ENCODE measurements at places on chromosomes 1 and 21.

DNA sequence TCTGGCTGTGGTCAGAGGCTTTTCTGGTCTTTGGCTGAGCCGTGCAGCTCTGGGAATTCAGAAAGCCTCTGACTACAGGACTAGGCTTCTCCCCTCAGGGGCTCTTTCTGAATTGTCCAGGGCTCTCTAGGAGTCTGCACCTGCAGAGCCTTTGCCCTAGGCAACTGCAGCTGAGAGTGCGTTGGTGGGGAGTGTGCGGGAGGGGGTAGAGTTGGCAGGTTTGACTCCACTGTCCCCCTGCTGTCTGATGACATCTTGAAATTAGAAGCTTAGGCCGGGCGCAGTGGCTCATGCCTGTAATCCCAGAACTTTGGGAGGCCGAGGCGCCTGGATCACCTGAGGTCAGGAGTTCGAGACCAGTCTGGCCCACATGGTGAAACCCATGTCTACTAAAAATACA is 32.9 kb downstream of the KIAA1614 start:
- DNase-seq, result no peak

DNA sequence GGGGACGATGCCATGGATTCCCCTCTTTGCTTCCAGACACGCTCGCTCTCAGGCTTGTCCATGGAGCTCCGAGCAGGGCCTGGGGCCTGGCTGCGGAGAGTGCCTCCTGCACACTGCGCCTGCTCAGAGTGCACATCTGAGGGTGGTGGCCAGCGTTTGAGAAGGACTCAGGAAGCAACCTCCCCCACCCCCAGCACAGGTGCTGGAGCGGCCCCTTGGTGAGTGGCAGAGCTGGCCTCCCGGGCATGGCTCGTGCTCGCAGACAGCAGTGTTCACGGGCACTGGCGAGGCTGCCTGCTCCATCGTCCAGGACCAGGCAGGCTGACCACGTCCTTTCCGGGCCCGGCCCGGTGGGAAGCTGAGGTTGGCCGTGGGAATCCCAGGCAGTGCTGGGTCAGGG is 2.8 kb downstream of the SPATC1L start:
- no peak for DNase-seq

- DNase-seq, result no peak
Observed at GRCh38 chr1:77375990-77376389, 94.2 kb downstream of the AK5 start.

GRCh38 chr1:77401384-77401783 is 119.6 kb downstream of the AK5 start:
- DNase-seq, result no peak

GRCh38 chr1:23103001-23103889 is 65.4 kb downstream of the LUZP1 start:
- DNase-seq, result no peak

DNA sequence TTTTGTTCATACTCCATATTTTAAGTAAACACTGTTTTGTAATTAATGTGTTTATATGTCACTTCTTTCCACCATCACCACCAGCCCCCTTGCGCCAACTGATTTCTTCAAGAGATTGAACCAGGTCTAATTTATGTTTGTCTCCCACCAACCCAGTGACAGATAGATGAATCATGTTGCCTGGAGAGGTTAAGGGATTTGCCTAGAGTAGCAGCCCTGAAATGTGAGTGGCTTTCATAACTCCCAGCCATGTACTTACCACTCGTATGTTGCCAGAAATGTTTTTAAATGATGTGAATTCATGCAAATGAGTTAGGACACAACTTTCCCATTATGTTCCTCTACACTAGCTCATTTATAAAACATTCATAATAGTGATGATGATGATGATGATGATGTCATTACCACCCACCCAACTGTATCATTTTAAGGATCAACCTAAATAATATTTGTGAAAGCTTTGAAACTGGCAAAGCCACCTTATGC is 86.9 kb downstream of the LRRC8D start:
- no peak for DNase-seq

DNA sequence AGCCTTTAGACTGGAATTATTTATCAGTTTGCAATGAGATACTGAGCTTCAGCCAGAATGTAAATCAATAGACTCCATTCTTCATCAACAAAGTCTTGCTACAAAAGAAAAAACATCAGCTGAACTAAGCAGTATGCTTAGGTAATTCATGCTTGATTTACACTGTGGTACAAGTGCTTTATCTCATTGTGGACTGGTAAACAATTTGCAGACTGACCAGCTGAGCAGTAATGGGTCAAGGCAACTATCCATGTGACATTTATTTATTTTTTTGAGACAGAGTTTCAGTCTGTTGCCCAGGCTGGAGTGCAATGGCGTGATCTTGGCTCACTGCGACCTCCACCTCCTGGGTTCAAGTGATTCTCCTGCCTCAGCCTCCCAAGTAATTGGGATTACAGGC is 39.8 kb upstream of the SYT2 start:
- no peak for DNase-seq

DNA sequence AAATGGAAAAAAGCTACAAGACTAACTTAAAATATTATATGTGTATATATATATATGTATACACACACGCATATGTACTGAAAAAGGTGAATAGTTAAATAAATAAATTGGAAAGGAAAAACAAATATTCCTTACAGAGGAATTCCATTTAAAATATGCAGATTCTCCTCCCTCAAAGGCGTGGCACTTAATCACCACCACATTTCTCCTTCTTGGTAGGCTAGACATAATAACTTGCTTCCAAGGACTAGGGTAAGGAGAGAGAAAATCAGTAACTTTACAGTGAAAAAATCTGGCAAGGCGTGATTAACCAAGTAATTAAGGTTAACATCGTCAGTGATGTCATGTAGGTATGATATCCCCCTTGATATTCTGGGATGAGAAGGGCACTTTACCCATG is 84.0 kb upstream of the USP25 start:
- DNase-seq, result no peak

DNA sequence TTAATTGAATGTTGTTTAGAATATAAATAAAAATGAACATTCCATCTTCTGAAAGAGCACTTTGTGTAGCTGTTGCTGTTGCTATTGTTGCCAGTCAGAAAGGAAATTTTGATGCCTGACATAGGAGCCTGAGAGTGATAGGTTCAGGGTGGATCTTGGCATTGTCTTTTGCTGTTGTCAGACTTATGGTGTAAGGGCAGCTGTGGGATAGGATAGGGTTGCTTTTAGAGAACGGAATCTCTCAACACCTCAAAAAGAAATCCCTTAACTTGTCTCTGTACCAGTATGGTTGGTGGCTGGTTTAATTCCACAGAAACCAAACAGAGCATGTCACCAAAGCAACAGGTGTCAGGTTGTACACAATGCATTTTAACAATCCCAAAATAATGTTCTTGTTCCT is 62.7 kb downstream of the ESRRG start:
- DNase-seq, result no peak

- DNase-seq, result no peak
Observed at GRCh38 chr1:40532844-40533424, 1.5 kb downstream of the ZNF684 start.

- no peak for DNase-seq
Observed at GRCh38 chr1:231774719-231775335, 148.2 kb downstream of the DISC1 start.

DNA sequence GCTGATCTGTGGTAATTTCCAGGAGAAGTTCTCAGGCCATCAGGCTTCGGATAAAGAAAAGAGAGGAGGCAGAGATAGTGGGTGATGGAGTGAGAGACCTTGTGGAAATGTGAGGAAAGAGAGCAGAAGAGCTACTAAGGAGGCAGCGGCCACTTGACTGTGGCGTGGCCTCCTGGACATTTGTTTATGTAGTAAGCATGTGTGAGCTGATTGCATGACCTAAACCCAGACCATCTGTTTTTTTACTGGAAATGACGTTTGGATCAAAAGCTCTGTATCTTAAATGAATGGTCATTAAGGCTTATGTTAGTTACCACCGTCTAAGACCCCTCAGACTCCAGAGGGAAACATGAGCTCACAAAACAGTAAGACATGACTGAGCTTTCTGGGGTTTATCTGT is 13.6 kb downstream of the ATP1B1 start:
- DNase-seq, result no peak

DNA sequence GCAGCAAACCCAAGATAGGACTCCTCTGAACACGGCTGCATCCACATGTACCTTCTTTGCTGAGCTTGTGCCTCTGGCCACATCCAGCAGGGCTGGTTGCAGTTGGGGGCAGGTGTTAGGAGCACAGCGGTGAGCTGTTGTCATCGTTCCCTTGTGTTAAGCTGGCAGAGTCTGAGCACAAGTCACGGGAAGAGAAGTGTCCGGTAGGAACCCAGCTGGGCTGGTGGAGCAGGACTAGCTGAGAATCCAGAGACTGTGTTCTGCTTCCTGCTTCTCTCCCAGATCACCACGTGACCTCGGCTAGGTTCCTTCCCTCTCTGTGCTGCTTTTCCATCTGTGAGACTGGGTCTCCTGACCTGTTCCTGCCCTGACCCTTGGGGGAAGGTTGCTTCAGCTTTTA is 105.1 kb downstream of the PCBP3 start:
- no peak for DNase-seq

DNA sequence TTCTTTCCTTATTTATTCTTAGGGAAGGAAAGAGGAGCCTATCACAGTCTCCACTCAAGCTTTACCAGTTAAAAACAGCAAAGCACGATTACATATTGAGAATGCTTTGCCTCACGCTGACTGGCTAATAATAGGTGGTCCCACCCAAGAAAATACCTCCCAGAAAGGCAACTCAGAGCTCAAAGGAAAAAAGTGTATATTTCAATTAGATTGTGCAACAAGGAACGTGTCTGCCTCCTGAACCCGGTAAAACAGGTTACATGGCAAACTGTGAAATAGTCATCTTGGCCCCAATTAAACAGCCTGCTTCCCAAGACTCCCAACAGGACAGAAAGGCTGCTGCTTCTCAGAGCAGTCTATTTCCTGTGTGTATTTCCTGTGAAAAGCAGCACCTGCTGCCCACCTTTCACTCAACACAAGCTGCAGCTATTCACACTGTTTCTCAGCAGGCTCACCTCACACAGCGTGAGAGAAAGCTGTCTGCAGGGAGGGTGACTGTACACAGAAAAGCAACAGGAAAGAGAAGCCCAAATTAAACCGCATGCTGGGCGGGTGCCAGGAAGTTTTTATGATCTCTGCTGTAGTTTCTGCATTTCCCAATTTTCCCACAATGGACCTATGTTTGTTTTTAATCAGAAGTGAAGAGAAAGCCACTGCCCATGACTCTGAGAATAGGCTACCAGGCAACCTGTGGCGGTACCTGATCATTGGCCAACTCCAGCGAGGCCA is 44.0 kb downstream of the URB1 start:
- no peak for DNase-seq

GRCh38 chr1:18573170-18573569 is 57.5 kb upstream of the PAX7 start:
- DNase-seq, result no peak

DNA sequence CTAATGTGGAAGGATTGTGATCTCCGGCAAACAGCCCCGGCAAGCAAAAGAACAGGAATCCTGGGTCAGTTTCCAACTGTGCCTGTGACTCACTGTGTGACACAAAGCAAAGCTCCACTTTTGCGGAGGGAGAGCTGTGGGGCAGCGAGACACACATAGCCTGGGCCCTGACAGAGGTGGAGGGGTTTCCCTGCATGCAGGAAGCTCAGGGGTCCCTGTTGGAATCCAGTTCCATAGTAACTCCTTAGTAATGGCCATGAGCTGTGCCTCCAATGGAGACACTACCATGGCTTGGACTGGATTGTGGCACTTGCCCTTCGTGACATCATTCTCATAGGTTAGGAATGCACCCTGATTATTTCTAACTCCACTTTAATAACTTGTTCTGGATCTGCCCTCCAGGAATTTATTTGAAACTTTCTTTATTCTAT is 47.0 kb upstream of the ATF3 start:
- no peak for DNase-seq

DNA sequence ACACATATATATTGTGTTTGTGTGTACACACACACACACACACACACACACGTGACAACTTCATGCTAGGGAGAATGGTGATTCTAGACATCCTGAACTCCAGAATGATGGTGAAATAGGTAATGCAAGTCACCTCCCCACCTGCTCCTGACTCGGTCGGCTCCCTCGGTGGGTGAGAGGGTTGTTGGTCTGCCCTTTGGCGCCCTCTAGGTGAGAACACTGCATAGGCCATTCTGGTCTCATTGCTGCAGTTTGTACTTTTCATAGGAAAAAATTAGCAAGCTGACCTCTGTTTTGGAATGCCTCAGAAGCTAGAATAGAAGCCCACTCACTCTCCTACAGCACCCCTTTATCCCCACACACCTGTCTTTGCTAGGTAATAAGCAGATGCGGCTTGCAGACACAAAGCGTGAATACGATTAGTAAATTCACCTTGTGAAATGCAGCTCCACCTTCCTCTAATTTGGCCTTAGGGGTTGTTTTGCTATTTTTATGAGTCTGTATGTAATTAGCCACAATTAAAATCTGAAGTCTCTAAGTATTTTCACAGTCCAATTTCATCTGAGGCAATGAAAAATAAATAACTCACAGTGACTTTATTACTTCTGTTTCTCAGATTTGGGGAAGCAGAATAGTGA is 130.0 kb upstream of the KCNJ15 start:
- peak; percentile 33 for DNase-seq

DNA sequence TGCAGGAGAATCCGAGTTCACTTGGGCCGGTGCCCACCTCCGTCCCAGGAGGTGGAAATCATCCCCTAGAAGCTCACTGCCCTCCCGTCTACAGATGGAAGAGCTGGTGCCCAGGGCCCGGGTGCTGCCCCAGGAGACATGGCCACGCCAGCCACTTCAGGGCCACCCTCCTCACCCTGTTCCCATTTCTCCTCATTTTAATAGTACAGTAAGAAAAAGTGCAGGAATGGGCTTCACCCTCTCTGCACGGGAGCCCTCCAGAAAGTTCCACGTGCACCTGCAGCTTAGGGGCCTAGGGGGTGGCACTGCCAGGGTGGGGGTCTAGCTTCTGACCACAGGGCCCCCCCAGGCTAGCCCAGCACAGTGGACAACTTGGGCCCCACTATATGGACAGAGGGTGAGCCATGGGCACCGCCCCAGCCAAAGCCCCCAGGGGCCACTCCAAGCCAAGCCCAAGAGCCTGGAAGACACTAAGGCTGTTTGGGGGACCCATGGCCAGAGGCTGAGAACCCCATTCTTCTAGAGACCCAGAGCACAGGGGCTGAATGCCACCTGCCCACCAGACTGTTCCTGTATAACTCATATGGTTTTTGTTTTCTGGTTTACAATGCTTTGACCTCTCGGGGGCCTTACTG is 3.4 kb upstream of the FTCD start:
- DNase-seq, result no peak

GRCh38 chr1:29563571-29563970 is 327.2 kb downstream of the PTPRU start:
- DNase-seq, result no peak
